ENCODE measurements at places on chromosomes 13 and 19. TPM values are rescaled to one million over a fixed set of nuclear protein-coding genes. Genes with fewer than 3 reads are reported as not detected.

The CBY2 gene
- 0.21 TPM for total RNA-seq

The SELENOV gene
- not detected for total RNA-seq

The ZNF675 gene
- total RNA-seq: 26.6 TPM

The PTPRS gene
- 5.9 TPM for total RNA-seq

The PSG7 gene
- total RNA-seq: 0.10 TPM

The ZNF628 gene
- total RNA-seq: 3.5 TPM

The KLK5 gene
- not detected for total RNA-seq

The DLL3 gene
- total RNA-seq: not detected

The GAPDHS gene
- not detected for total RNA-seq

The TNNI3 gene
- total RNA-seq: not detected

The CYP2F1 gene
- total RNA-seq: 0.10 TPM

The ZNF823 gene
- 4.4 TPM for total RNA-seq

The POSTN gene
- 0.10 TPM for total RNA-seq

The SPTBN4 gene
- under 0.01 TPM for total RNA-seq

The IGFL3 gene
- total RNA-seq: not detected

The PSG2 gene
- not detected for total RNA-seq

The SNRNP70 gene
- 136 TPM for total RNA-seq

The FNDC3A gene
- 29.5 TPM for total RNA-seq

The ZNF561 gene
- total RNA-seq: 32.1 TPM

The F10 gene
- not detected for total RNA-seq

The SLC7A10 gene
- not detected for total RNA-seq

The LIG4 gene
- total RNA-seq: 5.4 TPM

The GPR183 gene
- total RNA-seq: 991 TPM

The PLVAP gene
- 0.63 TPM for total RNA-seq

The UPK1A gene
- not detected for total RNA-seq

The HPN gene
- total RNA-seq: 0.10 TPM

The NTN5 gene
- 0.63 TPM for total RNA-seq

The OR10H1 gene
- not detected for total RNA-seq

The CKAP2 gene
- total RNA-seq: 30.5 TPM

The KLHL1 gene
- total RNA-seq: not detected

The CYP2A7 gene
- not detected for total RNA-seq

The FCHO1 gene
- total RNA-seq: 24.1 TPM

The PPP1R15A gene
- 644 TPM for total RNA-seq

The ZMYM5 gene
- total RNA-seq: 43.7 TPM

The SWSAP1 gene
- 0.94 TPM for total RNA-seq

The GPC6 gene
- total RNA-seq: 0.31 TPM

The BRSK1 gene
- total RNA-seq: 0.52 TPM

The CALR gene
- total RNA-seq: 434 TPM

The TUBA3C gene
- total RNA-seq: not detected

Measured in mononuclear cell (primary cell).